Astrocyte (in vitro differentiated cells and primary cell): ENCODE measurements at places on chromosomes 3 and 15.

- no peak for DNase-seq
Measured at GRCh38 chr15:85722374-85723152, 72.2 kb downstream of the KLHL25 start.

DNA sequence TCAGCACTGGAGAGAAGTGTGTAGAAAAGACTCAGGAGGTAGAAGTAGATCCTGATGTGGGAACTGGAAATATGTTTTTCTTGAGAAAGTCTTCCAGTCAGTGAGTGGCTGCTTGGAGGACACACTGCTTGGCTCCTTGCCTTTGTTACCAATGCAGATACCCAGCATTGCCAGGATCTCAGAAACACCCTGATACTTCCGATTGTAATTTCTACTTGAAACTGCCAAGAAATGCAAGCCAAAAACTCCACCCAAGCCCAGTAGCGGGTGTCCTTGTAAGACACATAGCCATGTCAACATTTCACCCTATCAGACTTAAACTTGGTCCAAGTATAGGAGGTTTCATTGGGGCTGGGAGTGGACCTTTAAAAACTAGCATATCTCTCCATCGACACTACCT is 141.8 kb downstream of the ALDH1A2 start:
- no peak for DNase-seq

- no peak for DNase-seq
Measured at GRCh38 chr3:53674582-53674981, 171.6 kb downstream of the CHDH start.

- no peak for DNase-seq
Measured at GRCh38 chr3:125960066-125960424, 8.9 kb upstream of the ROPN1B start.

GRCh38 chr15:50697109-50697797 is 10.7 kb upstream of the TRPM7 start:
- peak; percentile 51 for DNase-seq

GRCh38 chr3:52783211-52783555 is 5.8 kb downstream of the ITIH1 start:
- no peak for DNase-seq

GRCh38 chr15:36594556-36595090 is 15.2 kb downstream of the CDIN1 start:
- no peak for DNase-seq

DNA sequence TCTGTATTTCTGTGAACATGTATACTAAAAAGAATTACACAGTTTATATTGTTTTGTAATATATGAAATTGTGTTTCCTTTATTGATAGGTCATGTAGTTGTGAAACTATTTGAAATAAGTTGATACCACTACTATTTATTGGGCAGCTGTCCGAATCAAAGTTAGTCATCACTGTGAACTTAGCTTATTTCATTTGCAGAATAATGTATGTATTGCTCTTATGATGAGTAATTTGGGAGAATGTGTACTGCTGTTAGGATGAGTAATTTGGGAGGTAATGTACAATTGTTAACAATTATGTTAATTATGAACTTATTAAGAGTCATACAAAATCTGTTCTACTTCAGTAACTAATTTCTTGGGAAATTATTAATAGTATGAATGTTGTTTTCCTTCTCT is 22.2 kb downstream of the FXR1 start:
- DNase-seq: no peak

DNA sequence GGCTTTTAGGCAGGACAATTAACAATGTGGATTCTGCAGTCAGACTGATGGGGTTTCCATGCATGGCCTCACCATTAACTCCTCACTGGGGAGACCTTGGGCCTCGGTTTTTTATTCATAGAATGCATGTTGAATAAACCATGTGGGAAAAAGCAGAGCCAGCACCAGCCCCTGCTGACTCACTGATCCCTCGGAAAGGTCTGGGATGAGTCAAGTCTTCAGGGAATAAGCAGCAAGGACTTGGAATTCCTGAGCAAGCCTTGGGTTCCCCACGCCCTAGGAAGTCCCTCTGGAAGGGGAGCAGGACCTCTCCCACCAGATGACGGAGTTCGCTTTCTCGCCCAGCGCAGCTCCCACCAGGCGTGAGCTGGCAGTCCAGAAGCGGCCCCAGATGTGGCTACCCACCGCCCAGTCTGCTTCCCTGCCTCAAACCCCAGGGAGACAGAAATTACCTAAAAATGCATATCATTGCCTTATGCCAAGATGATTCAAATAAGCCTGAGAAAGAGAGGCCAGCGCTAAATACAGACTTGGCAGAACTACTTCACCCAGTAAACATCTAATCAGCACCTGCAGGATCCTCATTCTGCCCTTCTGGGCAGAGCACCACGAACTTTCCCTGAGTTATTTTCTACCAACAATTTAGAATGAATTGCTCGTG is 45.4 kb downstream of the BTD start:
- peak; percentile 100 for DNase-seq

DNA sequence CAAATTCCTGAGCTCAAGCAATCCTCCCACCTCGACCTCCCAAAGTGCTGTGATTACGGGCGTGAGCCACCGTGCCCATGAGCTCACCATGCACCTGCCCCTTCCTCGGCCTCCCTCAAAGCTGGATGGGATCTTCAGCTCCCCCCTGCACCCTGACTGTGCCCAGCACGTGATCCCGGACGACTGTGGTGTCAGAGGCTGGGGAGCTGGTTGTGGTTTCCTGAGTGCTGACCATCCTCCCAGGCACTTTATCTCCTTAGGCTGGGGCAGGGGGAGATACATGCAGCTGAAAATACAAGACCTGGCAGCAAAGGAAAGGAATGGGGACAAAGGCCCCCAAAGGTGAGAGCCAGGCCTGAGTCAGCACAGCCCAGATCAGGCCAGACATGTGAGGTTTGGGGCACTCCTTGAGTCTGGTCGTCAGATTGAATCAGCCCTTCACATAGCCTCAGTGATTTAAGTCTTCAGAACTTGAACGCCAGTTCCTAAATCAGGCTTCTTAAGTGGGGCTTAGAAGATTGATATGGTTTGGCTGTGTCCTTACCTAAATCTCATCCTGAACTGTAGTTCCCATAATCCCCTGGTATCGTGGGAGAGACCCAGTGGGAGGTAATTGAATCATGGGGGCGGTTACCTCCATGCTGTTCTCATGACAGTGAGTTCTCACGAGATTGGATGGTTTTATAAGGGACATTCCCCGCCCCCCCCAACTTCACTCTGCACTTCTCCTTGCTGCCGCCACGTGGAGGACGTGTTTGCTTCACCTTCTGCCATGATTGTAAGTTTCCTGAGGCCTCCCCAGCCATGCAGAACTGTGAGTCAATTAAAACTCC is 35.8 kb downstream of the PRKCD start:
- peak; percentile 39 for DNase-seq

GRCh38 chr3:5078151-5078550 is 43.9 kb upstream of the ARL8B start:
- peak; percentile 56 for DNase-seq

GRCh38 chr3:165643425-165643824 is 193.8 kb downstream of the BCHE start:
- DNase-seq: peak; percentile 73

- DNase-seq: no peak
Measured at GRCh38 chr3:84965141-84965540, 6.4 kb downstream of the CADM2 start.

DNA sequence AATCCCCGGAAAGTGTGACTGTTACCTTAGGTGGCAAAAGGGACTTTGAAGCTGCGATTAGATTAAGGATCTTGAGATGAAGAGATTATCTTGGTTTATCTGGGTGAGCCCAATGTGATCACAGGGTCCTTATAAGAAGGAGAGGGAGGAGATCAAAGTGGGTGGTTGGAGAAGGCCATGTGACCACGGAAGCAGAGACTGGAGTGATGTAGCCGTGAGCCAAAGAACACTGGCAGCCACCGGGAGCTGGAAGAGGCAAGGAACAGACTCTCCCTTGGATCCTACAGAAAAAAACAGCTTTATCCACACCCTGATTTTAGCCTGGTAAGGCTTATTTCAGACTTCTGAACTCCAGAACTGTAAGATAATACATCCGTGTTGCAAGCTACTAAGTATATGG is 29.9 kb downstream of the CRABP1 start:
- no peak for DNase-seq

DNA sequence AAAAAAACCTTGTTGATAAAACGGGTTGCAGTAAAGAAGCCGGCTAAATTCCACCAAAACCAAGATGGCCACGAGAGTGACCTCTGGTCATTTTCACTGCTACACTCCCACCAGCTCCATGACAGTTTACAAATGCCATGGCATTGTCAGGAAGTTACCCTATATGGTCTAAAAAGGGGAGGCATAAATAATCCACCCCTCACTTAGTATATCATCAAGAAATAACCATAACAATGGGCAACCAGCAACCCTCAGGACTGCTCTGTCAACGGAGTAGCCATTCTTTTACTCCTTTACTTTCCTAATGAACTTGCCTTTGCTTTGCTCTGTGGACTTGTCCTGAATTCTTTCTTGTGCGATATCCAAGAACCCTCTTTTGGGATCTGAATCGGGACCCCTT is 14.4 kb upstream of the CDC25A start:
- DNase-seq: no peak

GRCh38 chr3:189953551-189953950 is 167.1 kb downstream of the P3H2 start:
- DNase-seq: peak; percentile 95

GRCh38 chr15:25247407-25248038 is 191.3 kb downstream of the UBE3A start:
- no peak for DNase-seq

- DNase-seq: no peak
Measured at GRCh38 chr3:95228416-95228815, 1165.6 kb downstream of the NSUN3 start.

DNA sequence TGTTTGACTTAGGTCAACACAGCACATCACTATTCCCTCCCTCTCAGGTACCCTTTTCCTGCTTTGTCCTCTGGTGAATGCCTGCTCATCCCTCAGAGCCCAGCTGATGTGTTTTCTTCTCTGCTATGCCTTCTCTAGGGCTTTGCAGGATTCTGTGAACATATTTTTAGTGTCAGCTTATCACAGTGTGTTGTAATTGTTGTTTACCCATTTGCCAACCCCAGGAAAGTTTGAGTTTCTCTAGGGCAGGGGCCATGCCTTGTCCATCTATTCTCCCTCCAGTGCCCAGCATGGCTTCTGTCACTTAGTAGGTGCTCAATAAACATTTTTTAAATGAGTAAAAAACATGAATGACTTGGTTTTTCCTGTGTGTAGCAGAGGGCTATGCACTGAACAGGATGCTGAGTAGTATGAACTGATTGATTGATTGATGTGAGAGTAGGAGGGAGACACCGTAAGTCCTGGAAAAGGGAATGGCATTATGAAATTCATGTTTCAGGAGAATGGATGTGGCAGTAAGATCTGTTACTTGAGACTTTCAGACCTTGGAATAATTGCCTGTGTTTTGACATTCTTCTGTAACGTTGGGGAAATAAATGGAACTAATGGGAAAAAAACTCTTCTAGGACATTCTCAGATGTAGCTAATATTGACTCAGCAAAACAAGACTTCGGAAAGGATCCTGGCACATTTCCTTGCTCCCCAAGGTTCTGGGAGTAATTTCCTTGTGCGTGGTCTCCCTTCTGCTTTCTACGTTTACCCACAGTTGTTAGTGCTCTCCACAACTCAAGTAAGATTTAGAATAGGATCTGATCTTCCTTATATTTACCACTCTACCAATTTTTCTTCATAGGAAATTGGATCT is 267.3 kb upstream of the TBL1XR1 start:
- DNase-seq: no peak

DNA sequence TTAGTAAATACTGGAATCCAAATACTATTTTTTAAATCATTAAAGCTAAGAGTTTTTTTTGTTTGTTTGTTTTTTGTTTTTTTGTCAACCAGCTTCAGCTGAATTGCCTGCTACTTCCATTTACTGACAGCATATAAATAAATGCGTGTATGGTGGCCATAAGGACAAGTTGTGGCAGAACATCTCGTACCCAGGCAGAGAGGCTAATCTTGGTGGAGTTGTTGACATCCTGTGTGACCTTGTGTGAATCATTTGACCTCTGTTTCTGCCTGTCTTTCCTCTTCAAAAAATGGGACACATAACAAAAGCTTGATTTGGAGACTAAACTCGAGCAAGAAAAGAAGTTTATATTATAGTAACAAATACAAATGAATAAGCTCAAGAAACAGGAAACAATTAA is 734.2 kb downstream of the MCTP2 start:
- no peak for DNase-seq

GRCh38 chr3:37537914-37538691 is 323.6 kb upstream of the CTDSPL start:
- no peak for DNase-seq

GRCh38 chr15:78130466-78131294 is 565 bp downstream of the CIB2 start:
- DNase-seq: no peak

DNA sequence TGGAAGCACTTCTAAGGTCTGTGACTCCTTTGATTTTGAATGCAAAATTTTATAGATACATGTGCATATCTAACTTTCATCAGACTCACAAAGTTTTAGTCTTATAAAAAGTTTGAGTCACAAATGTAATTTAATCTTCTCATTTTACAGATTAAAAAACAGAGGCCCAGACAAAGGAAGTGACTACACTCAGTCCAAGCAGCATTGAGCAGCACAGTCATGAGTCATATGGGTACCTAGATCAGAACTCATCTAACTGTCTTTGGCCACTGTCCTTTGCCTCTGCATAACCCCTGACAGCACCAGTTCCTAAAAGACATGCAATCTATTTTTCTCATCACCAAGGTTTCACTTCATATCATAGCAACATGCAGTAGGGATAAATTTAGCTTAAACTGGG is 210.7 kb upstream of the KCNH8 start:
- no peak for DNase-seq

DNA sequence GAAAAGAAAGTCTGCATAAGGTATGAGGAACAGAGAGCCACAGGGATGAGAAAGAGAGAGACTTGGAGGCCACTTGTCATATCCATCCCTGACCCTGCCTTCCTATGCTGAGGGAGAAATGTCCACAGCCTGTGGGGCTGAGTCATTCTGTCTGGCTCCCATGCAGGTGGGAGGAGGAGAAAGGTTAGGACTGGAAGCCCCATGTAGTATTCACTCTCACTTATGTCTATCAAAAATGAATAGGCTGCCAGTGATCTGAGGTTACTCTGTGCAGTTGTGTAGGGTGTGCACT is 71.3 kb downstream of the RAB11A start:
- peak; percentile 56 for DNase-seq

DNA sequence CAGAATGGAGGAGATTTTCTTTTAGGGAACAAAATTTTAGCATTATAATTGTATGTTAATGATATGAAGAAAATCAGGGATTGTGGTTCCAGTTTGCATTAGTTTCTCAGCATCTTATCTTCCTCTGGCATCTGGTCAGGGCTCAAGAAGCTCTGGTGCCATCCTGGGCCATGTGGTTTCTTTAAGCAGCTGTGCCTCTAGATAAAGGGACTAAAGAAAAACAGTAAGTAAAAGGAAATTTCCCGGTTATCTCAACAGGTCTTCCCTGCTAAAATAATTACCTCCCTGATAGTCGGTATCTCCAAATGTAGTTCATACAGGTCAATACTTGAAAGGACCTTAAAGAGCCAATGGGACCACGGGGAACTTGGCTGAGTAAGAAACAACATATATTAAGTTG is 375.1 kb upstream of the RBMS3 start:
- DNase-seq: no peak

DNA sequence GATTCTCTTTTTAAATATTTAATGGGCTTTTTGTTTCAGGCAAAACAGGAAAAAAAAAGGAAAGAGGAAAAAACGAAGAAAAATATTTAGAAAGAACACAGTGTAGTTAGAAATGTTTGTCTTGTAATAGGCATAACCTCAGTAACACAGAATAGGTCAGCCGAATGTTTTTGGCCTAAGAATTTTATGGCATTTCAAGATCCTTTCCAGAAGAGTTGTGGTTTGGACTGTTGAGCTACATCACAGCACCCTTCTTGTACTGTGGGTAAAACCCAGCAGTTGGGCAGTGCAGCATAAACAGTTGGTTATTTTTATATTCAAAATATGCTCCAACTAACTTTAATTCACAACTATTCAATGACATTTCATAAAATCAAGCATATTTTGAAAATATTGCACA is 474.4 kb upstream of the AGTR1 start:
- peak; percentile 25 for DNase-seq
